ENCODE measurements at places on chromosomes 6 and 20.
A peak's percentile ranks its signal among the peaks of the same experiment; 100 is the strongest.

DNA sequence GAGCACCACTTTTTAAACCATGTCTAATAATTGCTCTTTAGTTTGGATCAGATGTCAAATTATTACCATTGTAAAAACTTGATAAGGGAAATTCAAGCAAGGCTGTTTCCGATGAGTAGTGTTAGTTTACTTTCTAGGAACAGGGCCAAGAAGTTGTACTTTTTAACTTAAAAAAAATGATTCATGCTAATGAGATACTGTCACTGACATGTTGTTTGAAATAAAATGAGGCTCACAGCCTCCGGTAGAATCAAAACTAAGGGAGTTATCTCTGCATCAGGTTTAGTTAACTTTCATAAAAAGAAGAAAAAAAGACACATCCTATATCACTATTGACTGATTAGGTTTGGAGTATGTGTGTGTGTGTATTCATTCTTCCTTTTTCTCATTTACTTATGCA, 55.2 kb upstream of the SUPT3H start:
- DNase-seq = peak; percentile 52

GRCh38 chr20:55935448-55936208, 69.7 kb downstream of the CBLN4 start:
- no peak for DNase-seq

- no peak for DNase-seq
Observed at GRCh38 chr20:37362821-37363220, 16.9 kb downstream of the SRC start.

- no peak for DNase-seq
Observed at GRCh38 chr6:105791179-105791578, 295.0 kb upstream of the PRDM1 start.
